NCI-H69 (cell line): ENCODE measurements at places on chromosomes 2 and 18.

DNA sequence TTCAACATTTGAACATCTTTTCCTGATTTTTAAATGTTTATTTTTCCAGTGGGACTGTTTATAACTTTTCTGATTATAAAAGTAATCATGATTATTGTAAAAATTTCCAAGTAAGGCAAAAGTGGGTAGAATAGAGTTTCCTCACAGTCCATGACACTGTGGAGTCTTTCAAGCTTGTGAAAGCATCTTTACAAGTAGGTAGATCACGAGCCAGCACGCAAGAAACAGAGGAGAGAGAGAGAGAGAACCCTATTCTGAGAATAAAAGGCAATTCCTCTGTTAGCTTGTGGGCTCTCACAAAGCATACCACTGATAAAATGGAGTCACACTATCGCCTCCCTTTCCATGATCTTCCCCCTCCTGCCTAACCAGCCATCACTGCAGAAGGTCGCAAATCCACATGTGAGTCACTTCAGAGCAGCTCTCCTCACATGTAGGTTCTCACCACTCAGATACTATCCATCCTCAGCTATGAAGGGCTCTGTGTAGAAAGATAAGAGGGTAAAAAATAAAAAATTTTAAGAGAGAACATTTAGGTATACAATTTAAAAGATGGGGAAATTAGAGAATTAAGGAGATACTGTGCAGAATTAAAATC, 40.3 kb downstream of the AAK1 start:
- DNase-seq, result no peak

DNA sequence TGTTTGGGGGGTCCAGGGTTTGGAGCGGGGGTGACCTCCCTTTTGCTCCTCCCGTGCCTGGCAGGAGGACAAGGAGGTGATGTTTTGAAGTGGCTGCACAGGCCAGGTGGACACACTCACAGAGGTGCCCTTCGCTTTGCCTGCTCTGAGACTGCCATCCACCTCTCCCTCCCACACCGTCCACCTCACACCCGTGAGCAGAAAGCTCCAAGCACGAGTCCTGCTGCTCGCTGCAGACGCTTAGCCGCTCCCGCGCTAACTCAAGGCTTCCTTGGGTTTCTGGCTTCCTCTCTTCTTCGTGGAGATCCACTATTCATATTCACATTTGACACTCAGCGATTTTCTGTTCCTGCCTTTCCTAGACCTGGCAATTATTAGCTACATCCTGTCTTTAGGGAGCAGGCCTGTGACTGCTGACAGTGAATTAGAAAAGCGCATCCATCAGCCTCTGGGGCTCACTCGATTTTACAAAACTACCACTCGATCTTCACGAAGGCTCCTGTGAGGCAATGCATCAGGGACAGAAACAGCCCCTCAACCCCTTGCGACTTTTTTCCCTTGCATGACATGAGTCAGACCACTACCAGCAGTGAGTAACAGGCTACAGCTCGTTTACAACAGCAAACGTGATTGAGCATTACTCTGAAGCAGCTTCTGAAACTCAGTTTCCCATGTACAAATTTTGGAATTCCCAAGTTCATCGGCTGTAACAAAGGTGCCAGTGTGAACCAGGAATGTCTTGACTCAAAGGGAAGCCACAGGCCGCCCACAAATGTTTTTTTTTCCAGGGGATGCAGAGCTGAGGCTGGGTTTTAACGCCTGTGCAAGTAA, 238.7 kb upstream of the SOX11 start:
- DNase-seq, result no peak

- no peak for DNase-seq
Observed at GRCh38 chr2:184620367-184620766, 22.0 kb downstream of the ZNF804A start.

- peak; percentile 59 for DNase-seq
Observed at GRCh38 chr2:96329456-96329855, 4.3 kb downstream of the ITPRIPL1 start.

- DNase-seq, result no peak
Observed at GRCh38 chr2:140601801-140602200, 1529.0 kb downstream of the LRP1B start.

DNA sequence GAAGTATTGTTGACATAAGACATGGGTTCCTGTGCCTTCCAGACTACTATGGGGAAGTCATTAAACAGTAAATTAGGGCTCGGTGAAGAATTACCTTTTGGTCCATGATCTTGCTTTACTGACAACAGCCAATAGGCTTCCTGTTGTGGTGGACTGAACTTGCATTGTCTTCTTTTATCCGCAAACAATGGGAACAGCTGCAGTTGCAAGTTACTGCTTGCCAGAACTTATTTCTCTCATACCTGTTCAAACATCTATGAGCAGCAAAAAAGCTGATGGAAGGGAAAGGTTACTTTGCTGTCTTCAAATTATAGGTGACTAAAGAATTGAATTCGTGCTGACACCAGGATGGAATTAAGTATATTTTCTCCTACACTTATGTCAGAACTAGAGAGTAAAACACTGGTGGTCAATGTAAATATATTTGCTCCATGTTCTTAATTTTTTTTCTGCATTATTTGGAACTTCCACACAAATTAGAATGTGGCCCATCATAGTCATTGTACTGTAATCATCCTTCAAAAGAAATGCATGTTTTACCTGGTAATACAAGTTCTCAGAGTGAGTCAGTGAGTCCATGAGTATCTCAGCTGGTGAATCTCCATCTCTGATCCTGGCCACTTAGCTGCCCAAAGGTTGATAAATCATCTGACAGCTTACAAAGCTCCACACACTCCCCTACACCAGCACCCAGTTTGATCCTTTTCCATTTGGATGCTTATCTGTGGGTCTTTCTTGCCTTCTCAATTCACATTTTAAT, 37.3 kb upstream of the RNF152 start:
- peak; percentile 98 for DNase-seq

DNA sequence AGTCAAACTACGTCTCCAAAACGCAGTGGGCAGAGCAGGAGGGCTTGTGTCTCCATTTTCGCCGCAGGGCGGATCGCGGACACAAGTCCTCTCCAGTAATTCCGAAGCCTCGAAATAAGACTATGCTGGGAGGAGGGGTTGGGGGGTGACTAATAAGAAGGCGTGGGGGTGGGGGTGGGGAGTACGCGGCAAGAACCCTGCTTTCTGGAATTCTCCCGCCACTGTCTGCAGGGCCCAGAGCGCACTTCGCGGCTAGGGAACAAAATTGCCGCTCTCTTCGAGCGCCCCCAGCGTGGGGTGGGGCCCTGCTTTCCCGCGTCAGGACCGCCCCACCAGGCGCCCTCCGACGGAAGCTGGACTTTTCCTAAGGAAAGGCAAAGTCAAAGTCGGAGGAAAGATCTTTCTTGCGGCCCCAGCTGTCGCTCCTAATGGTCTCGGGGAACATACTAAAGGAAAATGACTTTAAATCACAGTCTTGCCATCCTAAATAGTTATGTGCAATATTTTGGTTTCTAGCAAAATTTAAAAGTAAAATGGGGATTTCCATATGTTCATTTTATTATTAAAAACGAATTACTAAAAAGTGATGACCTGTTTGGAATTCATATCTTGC, 11.9 kb downstream of the NR4A2 start:
- DNase-seq, result no peak
